Stimulated activated CD8-positive, alpha-beta memory T cell treated with anti-CD3 and anti-CD28 coated beads, Interleukin-2, amount 100 ng/mL, for 1 hour (primary cell): ENCODE measurements at places on chromosomes 13 and 19.

DNA sequence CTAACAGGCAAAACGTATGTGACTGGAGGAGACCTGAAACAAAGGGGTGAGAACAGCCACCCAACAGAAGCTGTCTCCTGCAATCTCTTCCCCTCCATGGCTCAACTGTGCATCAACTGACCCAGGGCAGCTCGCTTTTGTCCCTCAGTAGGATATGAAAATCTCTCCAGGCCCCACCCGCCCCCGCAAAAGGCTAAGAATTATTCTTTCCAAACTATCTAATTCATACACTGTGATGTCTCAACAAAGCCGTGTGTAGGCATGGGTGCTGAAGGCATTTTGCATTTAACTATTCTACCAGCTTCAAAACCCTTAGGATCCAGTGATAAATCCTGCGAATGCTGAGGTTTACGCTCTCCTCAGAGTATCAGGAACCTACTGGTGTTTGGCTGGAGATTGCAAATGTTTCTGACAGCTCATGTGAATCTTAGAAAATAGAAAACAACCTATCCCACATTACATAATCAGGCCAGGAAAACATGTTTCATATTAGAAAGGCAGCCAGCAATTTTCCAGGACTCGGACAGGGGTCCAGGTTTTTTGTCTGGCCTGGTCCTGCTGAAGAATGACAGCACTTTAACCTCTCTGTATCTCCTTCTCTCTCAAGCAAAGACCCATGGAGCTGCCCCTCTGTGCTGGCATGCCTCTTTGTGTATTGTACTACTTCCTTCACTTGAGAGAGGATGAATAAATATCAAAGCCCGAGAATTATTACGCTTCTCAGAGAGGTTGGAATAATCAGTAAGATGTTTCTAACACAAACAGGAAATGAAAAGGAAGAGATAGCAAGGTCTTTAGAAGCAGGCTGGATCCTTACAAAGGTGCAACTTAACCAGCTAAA is 17.3 kb downstream of the DHRS12 start:
- DNase-seq, result no peak

- no peak for DNase-seq
Observed at GRCh38 chr19:14536926-14537692, 7.7 kb downstream of the TECR start.

- DNase-seq, result no peak
Observed at GRCh38 chr19:34310494-34310981, 54.5 kb upstream of the GPI start.

GRCh38 chr13:89163096-89163495 is 1491.9 kb downstream of the SLITRK5 start:
- no peak for DNase-seq

DNA sequence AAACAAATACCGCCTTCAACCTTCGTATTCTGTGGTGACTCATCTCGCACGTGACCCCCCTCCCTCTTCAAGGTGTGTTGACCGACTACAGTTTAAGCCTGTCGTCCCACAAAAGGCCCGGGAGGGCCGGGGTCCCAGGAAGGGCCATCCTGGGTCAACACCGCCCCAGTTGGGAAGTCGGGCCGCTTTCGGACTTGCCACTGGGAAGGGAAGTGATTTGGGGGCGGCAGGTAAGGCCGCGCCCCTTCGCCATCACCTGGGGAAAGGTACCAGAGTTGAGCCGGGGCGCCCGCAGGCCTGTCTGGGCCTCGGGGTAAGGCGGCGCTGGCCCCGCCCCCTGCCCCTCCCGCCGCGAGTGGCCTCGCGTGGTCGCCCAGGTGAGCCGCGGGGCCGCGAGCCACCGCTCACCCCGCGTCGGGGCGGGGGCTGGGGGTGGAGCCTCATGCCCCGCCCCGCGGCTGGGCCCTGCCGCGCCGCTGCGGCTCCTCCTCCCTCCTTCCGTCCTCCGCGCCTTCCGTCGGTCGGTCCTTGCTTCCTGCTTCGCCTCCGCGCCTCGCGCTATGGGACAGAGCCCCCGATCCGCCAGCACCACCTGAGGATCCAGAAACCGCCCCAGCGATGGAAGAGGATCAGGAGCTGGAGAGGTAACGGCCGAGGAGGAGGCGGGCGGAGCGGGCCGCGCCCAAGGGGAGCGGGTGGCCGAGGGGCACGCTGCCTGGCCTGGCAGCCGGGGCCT is at the start of gene POLR1D:
Gene POLR1D (plus strand): TSS at position 527 of the 736 bp plus-strand sequence. CDS start 92 bp downstream, at position 619.
- DNase-seq, result peak; percentile 64

- no peak for DNase-seq
Observed at GRCh38 chr19:3047496-3048189, 14.7 kb downstream of the TLE5 start.

- DNase-seq, result no peak
Observed at GRCh38 chr13:58804832-58805231, 1173.3 kb downstream of the PCDH17 start.

GRCh38 chr13:90680826-90681225 is 666.7 kb upstream of the MIR17HG start:
- DNase-seq, result no peak

GRCh38 chr13:61110732-61111131 is 304.9 kb downstream of the PCDH20 start:
- no peak for DNase-seq

DNA sequence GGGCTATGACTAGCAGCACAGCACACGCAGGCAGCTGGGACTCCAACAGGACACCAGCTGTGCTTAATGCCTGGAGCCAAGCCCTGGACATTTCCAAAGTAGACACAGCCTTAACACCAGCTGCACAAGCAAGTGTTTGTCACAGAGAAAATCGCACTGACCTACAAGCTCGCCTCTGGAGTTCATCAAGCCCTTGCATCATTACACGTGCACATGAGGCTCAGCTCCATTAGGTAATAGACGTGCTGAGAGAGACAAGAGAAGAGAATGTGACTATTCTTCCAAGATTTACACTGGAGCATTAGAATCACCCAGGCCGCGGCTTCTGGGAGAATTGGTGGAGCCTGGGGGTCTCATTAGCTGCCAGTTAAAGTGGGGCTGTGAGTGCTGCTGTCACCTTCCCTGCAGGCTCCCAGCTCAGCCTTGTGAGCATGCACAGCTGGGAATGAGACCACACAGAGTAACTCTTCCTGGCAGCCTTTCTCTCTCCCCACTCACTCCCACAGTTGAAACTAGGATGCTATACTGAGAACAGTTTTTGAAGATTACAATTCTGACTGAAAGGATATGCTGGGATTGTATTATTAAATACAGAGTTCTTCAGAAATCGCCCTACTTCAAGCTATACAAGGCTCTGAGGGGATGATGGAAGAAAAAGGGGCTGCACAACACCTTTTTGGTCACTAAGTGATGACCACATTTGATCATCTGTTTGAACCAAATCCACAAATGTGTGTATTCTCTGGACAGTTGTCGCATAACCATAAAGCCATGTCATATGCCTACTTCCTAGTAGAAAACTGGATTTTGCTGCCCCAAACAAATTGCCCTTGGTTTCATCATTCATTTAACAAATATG is 10.5 kb downstream of the STOML3 start:
- no peak for DNase-seq

DNA sequence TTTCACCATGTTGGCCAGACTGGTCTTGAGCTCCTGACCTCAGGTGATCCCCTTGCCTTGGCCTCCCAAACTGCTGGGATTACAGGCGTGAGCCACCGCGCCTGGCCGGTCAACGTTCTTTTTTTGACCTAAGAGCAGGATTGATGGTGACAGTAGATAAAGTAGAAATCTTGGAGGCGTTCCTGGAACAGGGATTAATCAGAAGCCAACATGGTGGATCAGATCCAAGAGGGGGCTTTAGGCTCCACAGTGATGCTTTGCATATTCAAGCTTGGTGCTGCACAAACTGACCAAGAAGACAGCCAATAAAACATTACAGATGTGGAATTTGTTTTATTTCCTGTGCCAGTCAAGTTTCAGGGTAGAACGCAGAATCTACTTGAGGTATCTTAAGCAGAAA is 271.2 kb downstream of the FGF9 start:
- DNase-seq, result no peak
